ENCODE measurements at places on chromosomes 4 and X.
A peak's percentile ranks its signal among the peaks of the same experiment; 100 is the strongest.

GRCh38 chr4:157722146-157722545, 450.7 kb downstream of the GASK1B start:
- DNase-seq: no peak

DNA sequence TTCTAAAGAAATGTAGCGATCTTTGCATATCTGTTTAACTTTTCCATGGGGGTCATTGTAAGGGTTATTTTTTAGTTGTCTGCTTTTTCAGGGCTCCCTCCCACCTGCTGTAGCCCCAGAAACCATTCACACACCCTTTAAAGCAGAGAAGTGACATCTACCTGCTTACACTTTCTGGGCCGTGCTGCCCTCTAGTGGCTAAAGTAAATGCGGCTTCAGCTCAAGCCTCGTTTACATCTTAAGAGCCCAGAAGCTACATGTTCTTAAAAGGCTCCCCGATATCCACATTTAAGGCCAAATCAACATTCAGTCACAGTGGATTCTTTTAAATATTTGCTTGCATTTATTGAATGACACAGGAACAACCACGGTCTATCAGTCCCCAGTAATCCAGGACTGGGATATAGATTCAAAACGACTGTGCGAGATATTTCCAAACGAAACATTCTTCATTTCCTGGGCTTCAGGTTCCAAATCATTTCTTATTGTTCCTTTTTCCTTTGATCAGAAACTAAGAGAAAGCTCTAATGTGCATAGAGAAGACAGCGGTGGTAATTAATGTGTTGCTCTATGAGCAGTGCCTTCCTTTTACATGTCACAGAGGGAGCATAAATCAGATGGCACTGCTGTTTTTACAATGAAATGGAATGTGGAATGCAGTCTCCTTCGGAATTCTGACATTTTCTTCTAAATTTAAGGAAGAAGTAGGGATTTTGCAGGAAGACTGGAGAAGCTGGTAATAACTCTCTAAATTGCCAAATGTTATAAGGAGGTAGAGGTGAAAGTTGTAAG, 119.9 kb downstream of the RASGEF1B start:
- peak; percentile 87 for DNase-seq

GRCh38 chrX:105715746-105716145, 106.6 kb upstream of the NRK start:
- no peak for DNase-seq

DNA sequence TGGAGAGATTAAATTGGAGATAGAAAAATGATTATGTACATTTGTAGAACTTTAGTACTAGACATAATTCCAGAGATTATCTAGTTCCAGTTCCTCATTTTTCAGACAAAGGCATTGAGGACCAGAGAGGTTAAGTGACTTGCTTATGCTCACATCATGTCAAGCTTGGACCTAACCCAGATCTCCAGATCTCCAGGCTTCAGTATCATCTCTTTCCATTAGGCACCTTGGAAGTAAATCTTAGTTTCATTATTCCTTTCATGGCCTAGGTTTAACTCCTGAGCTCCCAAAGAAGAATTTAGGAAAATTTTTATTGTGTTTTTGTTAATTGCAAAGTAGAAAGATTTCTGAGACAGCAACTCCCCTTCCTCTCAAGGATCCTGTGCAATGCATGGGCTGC, 148.8 kb downstream of the GATB start:
- DNase-seq: no peak

- DNase-seq: no peak
These were observed 191.1 kb upstream of the ANXA3 start for GRCh38 chr4:78360466-78360865.

- no peak for DNase-seq
These were observed 93.3 kb downstream of the TMEM47 start for GRCh38 chrX:34563804-34564203.

DNA sequence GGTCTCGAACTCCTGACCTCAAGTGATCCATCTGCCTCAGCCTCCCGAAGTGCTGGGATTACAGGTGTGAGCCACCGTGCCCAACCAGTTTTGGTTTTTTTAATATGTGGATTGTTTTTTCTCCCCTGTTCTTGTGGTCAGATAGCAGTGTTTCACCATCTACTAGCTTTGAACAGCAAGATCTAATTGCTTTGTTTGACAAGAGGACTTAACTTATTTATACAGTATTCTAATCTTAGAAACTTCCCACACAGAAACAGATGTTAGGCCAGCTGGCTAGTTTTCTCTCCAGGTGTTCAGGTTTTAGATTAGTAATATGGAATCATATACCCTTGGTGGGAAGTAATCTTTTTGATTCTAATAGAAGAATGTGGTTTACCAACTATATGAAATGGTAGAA, 12.9 kb downstream of the ING2 start:
- DNase-seq: no peak

- DNase-seq: no peak
These were observed 236.6 kb upstream of the ANKRD50 start for GRCh38 chr4:124948976-124949597.

DNA sequence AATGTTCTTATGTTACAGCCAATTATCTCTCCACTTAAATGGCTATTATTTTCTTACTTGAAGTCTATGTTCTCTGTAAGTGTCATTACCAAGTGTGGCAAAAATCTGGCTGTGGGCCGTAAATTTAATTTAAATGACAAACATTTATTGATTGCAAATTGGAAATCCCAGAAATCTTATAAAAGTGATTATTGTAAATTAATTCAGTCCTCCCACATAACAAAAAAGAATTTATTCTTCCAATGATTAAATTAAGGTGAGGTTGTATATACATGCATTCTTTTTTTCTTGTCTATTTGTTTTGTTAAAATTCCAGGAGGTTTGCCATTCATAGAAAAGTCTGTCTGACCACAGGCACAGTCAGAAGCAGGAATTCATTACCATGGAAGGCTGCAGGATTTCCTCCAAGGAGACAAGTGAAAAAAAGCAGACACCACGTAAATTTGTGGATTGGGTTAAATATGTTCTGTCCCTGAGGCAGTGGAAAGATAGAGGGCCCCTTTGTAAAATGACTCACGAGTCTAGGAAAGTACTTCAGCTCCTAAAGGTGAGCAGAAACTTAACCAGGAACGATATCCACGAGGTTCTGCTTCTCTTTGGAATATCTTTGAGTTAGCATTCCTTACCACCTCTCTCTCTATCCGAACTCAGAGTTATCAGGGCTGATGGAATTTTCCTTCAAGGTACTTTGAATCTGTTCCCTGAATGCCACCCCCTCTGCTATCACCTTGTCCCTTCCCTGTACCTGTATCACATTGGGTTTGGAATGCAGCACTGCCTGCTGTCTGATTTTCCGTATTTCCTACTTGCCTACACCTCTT, 10.7 kb downstream of the PPARGC1A start:
- no peak for DNase-seq

DNA sequence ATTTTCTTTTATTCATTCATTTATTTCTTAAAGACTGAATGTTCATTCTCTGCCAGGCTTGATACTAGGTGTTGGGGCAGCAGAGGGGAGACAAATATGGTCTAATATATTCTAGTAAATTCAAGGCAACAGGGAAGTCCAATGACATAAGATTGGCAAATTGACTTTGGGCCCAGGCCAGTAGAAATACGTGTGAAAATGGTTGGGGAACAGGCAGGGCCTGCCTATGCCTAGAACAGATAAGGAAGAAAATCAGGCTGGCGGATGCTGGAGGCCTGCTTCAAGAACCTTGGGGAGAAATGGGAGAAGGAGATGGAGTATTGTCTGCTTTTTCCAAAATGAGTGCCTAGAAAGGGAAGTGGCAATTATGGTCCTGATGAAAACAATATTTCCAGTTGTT, 108.6 kb downstream of the RTL5 start:
- no peak for DNase-seq

DNA sequence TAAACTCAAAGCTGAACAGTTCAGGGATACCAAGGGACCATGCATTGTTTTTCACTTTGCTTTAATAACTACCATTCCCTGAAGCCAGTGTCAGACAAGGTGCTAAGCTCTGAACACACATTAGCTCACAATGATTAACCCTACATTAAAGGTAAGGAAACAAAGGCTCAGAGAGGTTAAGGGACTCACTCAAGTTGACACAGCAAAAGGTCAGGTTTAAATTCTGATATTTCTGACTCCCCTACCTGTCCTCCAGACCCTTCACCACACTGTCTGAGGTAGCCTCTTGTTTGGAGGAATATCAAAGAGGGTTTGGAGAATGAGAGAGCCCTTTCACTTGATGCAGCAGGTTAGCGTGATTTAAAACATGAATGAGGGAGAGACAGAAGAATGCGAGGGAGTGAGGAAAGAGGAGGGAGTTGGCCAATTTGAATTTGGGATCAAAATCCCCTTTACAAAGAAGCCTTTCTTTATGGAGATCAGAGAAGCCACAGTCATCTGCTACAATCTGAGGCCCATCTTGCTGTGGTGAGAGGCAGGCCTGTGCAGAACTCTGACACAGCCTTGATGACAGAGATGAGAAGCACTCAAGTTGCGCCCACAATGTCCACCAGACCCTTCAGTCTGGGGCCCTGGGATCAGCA, 103.5 kb downstream of the FHDC1 start:
- DNase-seq: no peak

- DNase-seq: peak; percentile 49
These were observed 163.2 kb downstream of the HHIP start for GRCh38 chr4:144809056-144809640.

GRCh38 chr4:10095296-10095991, 21.2 kb downstream of the WDR1 start:
- no peak for DNase-seq

GRCh38 chrX:133555782-133556458, 140.6 kb upstream of the GPC4 start:
- no peak for DNase-seq

DNA sequence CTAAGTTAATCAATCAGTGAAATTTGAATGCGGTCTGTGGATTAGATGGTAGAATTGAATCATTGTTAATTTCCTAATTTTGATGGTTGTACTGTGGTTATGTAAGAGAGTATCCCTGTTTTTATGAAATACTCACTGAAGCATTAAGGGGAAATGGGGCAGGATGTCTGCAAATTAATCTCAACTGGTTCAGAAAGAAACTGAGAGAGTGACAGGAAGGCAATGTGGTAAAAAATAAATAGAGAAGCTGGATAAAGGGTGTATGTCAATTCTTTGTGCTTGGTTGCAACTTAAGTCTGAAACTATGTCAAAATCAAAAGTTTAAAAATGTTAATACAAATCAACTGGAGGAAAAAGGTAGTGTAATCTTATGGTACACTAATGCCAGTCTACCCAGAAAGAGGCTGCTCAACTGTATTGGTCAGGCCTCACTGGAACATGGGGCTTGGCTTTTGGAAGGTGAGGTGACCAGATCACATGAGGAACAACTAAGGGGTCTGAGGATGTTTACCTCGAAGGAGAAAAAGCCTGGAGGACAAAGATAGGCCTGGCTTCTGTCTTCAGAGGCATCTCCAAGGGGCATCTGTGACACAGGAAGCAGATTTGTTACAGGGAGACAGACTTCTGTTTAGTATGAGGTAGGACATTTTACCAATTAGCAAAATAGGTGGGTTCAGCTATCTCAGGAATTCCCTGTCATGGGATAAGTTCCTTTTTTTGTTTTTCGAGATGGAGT, 83.1 kb downstream of the DLG3 start:
- DNase-seq: no peak

- DNase-seq: no peak
These were observed 54.8 kb downstream of the DHX15 start for GRCh38 chr4:24529555-24529954.

DNA sequence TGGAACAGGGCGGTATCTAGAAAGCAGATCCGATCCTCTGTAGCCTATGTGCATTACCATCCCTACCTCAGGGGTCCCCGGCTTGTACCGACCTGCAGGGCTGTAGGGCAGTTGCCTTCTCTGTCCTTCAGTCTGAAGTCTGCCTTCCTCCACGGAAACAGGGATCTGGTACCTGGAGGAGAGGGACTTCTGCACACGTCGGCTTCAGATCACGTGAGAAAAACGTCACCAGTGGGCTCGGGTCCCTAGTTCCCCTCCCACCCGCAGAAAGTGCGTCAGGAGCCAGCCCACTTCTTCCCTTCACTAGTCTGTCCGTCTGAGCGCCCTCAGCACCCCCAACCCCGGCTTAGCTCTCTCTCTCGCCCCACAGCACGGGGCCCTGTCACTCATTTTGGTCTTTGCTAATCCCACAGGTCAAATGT, at the start of gene TCEAL5:
TSS of gene TCEAL5 (minus strand) at position 170 of the 422 bp plus-strand sequence. CDS start 2,187 bp downstream, outside the sequence.
- peak; percentile 46 for DNase-seq

DNA sequence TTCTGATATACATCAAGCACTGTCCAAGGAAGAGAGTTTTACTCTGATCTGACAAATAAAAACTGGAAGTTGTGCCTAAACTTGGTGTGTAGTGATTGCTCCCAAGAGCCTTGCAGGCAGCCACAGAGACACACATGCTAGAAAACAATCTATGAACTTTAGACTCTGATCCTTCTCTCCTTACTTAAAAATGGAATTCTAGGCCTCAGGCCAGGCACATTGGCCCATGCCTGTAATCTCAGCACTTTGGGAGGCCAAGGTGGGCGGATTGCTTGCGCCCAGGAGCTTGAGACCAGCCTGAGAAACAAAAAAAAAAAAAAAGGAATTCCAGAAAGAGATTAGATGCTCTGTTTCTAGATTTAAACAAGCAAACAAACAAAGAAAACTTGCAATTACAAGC, 45.6 kb upstream of the S100G start:
- no peak for DNase-seq

DNA sequence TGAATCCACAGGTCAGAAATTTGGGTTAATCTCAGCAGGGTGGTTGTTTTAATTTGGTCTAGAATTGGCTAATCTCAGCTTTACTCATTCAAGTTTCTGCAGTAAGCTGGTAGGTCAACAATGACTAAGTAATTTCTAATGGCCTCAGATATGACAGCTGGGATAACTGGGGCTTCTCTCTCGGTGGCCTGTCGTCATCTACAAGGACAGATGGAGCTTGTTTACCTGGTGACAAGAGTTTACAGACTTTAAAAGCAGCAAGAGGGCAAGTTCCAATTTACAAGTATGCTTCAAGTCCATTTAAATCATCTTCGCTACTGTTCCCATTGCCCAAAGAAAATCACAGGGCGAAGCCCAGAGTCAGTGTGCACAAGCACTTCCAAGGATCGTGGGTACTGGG, 453.9 kb downstream of the PDHA2 start:
- DNase-seq: no peak

- DNase-seq: no peak
These were observed 67.4 kb downstream of the RNF150 start for GRCh38 chr4:141065872-141066271.

DNA sequence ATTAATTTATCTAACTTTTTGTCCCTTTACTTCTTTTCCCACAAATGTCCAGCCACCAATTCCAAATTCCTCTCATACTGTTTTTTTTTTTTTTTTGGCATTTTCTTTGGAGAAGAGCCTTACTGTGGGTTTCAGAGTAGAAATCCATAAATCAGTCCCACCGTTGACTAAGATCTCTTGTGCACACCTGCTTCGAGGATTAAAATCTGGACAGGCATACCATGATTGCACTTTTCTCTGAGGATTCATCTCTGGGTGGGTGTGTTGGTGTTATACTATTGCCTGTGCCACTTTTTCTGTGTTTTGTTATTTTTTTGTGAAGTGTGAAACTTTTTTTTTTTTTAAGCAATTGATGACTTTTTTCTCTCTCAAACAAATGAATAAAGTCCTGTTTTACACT, 13.2 kb downstream of the PRDM8 start:
- DNase-seq: no peak

GRCh38 chrX:107659768-107660167, 31.5 kb downstream of the PRPS1 start:
- DNase-seq: no peak

GRCh38 chr4:175380841-175381240, 431.2 kb downstream of the GPM6A start:
- no peak for DNase-seq

GRCh38 chr4:158410272-158410671, 111.4 kb upstream of the RXFP1 start:
- DNase-seq: no peak

All from H1 (cell line).